ENCODE measurements at places on chromosomes 5 and 9. TPM values are rescaled to one million over a fixed set of nuclear protein-coding genes. Genes with fewer than 3 reads are reported as not detected.

DNA sequence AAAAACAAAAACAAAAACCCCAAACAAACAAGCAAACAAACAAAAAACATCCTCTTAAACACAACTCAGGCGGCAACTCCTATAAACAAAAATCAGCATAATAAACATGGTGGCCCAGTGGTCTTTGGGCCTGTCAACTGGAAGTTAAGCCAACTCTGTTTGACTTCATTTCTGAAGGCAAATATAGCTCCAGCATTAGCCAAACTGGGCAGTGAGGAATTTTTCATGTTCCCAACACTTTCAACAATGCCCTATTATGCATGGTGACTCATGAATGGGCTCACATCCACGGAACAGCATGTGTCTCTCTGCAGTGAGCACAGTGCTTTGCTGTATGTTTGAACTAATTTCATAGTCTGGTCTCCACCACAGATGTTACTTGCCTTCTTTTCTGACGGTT, 143.9 kb upstream of the STC2 start:
- DNase-seq, result peak; percentile 99

DNA sequence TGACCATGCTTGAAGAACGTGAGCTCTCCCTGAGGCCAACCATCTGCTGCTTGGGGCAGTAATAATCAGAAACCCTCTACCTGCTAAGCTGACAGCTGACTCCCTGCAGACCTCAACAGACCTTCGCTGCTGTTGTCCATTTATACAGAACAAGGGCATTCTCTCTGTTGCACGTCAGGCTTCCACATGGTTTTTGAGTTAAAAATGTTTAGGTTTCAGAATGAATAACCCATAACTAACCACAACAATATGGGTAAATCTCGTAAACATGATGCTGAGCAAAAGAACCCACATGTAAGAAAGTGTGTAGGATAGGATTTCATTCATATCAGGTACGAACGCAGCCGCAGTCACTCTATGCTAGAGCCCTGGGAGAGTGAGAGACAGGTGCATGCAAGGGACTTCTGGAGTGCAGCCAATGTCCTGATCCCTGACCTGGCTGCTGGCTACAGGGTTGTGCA, 348.5 kb downstream of the MED10 start:
- DNase-seq, result no peak

- no peak for DNase-seq
These were observed 69.8 kb upstream of the RNU6ATAC start for GRCh38 chr9:134234001-134234660.

- peak; percentile 47 for DNase-seq
These were observed 20.5 kb downstream of the THBS4 start for GRCh38 chr5:80055491-80056170.

GRCh38 chr9:20256284-20256948, 365.9 kb downstream of the MLLT3 start:
- DNase-seq, result no peak

DNA sequence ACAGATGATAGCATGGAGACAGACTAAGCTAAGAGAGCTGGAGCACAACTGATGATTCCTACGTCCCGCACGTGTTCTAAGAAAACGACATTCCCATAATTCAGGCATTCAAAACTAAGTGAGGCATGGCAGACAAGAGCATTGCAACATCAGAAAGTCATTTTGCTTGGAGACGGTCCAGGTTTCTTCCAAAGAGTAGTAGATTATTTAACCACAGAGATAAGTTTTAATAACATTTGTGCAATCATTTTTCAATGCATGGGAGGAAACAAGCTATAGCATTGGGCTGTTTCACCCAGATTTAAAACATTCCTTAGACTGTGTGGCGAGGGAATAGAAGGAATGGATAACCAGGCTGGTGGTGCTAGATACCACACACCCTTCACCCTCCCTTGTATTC, 117.2 kb downstream of the APBA1 start:
- DNase-seq, result no peak

DNA sequence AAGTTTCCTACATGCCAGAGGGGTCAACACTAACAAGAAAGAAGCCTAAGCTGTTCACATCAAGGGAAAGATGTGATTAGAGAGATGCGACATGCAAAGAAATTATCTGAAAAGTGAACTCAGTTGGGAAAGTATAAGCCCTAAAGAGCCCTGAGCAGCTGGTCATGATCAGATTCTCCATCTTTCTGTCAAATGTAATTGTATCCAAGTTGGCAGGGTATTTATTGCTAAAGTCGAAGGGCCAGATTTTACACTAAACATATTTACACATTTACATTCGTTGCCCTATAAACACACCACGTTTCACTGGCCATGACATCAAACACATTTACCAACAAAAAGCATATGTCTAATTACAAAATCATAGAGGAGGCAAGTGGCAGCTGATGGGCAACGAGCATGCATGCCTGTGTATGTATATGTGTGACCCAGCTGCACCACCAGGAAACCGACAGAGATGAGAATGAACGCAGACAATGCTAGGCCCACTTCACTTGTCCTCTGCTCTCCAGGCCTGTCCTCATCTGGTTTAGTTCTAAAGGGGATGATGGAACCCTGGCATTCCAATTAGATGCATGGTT, 6.3 kb downstream of the FOXD1 start:
- no peak for DNase-seq

- DNase-seq, result no peak
These were observed 256.9 kb upstream of the PCSK5 start for GRCh38 chr9:75633451-75634057.

GRCh38 chr5:96316487-96316886, 116.6 kb downstream of the PCSK1 start:
- no peak for DNase-seq

The ABLIM3 gene
- 43.6 TPM for total RNA-seq

The KIF24 gene
- 5.0 TPM for total RNA-seq

The NFIB gene
- 25.3 TPM for total RNA-seq

The RFESD gene
- total RNA-seq, result 0.36 TPM

All from PC-3 (cell line).